NK-92 treated with Interleukin-12 subunit alpha and Interleukin-12 subunit beta, amount 100 ng/mL, for 24 hours (cell line): ENCODE measurements at places on chromosomes 2 and 18.

- DNase-seq = no peak
These were observed 222.9 kb upstream of the CDH2 start for GRCh38 chr18:28399781-28400362.

- DNase-seq = no peak
These were observed 214.1 kb upstream of the NABP1 start for GRCh38 chr2:191463790-191464189.

DNA sequence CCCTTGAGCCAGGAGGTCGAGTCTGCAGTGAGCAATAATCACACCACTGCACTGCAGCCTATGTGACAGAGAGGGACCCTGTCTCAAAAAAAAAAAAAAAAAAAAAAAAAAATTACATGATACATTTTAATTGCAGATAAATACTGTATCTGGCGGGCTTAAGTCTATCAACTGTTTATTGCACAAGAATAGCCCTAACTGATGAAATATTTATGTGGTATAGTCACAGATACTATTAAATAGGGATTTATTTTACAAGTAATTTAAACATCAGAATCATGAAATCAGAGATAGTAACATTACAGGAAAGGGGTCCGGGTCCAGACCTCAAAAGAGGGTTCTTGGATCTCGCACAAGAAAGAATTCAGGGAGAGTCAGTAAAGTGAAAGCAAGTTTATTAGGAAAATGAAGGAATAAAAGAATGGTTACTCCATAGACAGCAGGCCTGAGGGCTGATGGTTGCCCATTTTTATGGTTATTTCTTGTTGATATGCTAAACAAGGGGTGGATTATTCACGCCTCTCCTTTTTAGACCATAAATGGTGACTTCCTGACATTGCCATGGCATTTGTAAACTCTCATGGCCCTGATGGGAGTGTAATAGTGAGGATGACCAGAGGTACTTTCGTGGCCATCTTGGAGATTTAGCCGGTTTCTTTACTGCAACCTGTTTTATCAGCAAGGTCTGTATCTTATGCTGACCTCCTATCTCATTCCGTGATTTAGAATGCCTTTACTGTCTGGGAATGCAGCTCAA lies 166.6 kb downstream of the PMAIP1 start:
- DNase-seq = no peak

DNA sequence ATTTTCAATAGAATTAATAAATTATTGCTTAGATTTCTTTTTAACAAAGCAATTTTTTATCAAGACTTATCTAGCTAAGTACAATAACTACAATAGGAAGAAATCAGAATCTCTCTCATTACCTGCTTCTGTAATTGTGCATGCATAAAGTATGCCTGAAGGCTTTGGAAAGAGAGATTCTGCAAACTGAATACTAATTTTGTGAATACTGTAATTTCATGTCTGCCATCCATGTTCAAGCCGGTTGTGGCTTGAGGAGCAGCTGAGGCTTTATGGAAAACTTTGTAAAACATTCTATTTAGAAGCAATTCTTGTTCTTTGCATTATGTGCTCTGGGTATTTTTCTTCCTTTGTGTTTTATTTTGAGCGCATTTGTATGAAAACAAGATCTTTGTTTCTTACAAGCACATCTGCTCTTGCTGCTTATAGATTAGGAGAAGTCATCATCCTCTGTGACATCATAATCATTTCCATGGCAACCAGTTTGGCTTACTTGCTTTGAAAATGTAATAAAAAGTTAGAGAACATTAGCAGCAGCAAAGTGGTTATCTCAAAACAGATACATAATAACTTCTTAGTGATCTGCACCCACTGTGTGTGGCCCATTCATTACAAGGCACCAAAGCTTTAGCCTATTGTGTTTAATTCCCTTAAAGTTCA lies 16.0 kb upstream of the IKZF2 start:
- DNase-seq = no peak

DNA sequence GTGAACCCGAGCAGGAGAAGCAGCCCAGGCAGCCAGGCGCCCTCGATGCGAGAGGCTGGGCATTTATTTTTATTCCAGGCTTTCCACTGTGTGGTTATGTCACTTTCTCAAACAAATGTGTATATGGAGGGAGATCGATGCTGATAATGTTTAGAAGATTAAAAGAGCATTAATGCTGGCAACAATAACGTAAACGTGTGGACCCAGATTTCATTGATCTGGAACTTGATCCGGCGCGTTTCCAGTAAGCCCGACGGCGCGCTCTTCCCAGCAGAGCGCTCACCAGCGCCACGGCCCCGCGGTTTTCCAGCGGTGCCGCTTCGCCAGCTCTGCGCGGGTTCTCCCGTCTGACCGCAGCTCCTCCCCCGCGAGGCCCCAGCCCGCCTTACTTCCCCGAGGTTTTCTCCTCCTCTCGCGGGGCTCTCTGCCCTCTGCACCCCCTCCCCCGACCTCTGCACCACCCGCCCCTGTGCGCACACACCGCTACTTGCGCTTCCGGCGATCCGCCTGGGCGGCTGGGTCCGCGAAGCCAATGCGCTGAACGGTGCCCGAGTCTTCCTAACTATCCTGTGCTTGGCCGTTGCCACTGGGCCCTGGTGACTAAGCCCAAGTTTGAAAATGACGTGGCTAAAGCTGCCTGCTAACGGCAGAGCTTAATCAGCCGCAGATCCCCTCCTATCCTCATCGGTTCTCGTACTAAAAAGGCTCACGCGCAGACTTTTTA lies 6.1 kb downstream of the ONECUT2 start:
- no peak for DNase-seq

- no peak for DNase-seq
These were observed 12.2 kb downstream of the FHOD3 start for GRCh38 chr18:36309436-36310391.

GRCh38 chr2:41521211-41521610 lies 526.6 kb upstream of the PKDCC start:
- no peak for DNase-seq

DNA sequence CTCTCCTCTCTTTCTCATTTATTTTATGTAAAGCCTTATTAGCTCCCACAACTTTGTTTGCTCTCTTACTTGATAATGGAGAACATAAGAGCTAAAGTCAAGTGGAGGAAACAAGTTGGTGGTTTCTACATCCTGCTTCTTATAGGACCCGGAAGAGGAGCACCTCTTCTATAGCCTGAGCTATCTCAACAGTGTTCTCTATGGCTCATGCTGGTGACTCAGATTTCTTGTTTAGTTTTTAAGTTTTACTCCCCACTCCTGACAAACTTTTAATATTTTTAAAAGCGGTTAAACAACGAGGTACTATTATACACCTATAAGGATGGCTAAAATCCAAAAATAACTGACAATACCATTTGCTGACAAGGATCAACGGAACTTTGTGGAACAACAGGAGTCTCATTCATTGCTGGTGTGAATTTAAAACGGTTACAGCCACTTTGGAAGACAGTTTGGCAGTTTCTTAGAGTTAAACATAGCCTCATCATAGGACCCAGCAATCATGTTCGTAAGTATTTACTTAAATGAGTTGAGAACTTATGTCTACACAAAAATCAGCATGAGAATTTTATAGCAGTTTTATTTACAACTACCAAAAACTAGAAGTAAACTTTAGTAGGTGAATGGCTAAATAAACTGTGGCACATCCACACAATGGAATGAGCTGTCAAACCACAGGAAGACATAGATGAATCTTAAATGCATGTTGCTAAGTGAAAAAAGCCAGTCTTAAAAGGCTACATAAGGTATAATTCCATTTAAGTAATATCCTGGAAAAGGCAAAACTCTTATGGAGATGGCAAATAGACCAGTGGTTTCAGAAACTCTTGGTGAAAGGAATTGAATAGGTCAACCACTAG lies 12.7 kb upstream of the CDC42EP3 start:
- no peak for DNase-seq
